ENCODE measurements at places on chromosomes 7 and 10. TPM values are rescaled to one million over a fixed set of nuclear protein-coding genes. Genes with fewer than 3 reads are reported as not detected.
A peak's percentile ranks its signal among the peaks of the same experiment; 100 is the strongest.

GRCh38 chr10:109504401-109504800, 418.9 kb downstream of the XPNPEP1 start:
- H3K36me3 ChIP-seq: no peaks in the 10 kb centered on the region
- DNase-seq: no peak
- H3K4me1 ChIP-seq: no peaks in the 10 kb centered on the region

The FEZF1 gene
- total RNA-seq: not detected

The FAS gene
- total RNA-seq: 5.9 TPM

DNA sequence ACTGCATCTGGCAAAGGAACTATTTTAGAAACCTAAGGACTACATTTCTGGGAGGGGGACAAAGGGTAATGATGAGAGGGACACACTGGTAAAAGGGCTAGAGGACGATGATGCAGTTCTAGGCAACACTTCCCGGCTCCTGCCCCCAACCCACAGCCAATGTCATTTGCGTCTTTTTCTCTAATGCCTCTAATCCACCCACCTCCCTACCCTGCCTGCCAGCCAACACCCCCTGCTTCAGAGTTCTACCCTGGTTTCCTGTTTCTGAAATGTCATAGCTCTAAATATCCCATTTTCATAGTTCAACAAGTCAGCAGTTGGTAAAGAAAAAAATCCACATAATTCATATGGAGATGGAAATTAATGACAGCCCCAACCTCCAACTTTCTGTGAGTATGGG, 79.0 kb downstream of the KIAA1549 start:
- H3K4me1 ChIP-seq: no peaks in the 10 kb centered on the region
- H3K27ac ChIP-seq: no peak overlapping the region
- no peaks in the 10 kb centered on the region for H3K27me3 ChIP-seq
- no peak for DNase-seq

- H3K36me3 ChIP-seq: peaks cover 32% of the 10 kb centered on the region
- H3K27ac ChIP-seq: no peak overlapping the region
Measured at GRCh38 chr10:58278274-58278961, 9.5 kb downstream of the CISD1 start.

GRCh38 chr10:52541006-52541473, 227.0 kb downstream of the DKK1 start:
- H3K36me3 ChIP-seq: no peaks in the 10 kb centered on the region
- no peaks in the 10 kb centered on the region for H3K4me1 ChIP-seq
- no peak for DNase-seq
- H3K4me3 ChIP-seq: no peak overlapping the region
- no peak overlapping the region for H3K27ac ChIP-seq
- no peaks in the 10 kb centered on the region for H3K27me3 ChIP-seq

GRCh38 chr7:11710377-11710776, 121.6 kb downstream of the THSD7A start:
- H3K4me1 ChIP-seq: no peaks in the 10 kb centered on the region
- no peaks in the 10 kb centered on the region for H3K36me3 ChIP-seq
- DNase-seq: no peak
- H3K27ac ChIP-seq: no peak overlapping the region
- H3K4me3 ChIP-seq: no peak overlapping the region
- H3K27me3 ChIP-seq: no peaks in the 10 kb centered on the region

GRCh38 chr10:72561745-72562166, 64.1 kb downstream of the MICU1 start:
- H3K36me3 ChIP-seq: no peaks in the 10 kb centered on the region
- peaks cover 4% of the 10 kb centered on the region for H3K4me1 ChIP-seq
- H3K27me3 ChIP-seq: no peaks in the 10 kb centered on the region
- no peak for DNase-seq

DNA sequence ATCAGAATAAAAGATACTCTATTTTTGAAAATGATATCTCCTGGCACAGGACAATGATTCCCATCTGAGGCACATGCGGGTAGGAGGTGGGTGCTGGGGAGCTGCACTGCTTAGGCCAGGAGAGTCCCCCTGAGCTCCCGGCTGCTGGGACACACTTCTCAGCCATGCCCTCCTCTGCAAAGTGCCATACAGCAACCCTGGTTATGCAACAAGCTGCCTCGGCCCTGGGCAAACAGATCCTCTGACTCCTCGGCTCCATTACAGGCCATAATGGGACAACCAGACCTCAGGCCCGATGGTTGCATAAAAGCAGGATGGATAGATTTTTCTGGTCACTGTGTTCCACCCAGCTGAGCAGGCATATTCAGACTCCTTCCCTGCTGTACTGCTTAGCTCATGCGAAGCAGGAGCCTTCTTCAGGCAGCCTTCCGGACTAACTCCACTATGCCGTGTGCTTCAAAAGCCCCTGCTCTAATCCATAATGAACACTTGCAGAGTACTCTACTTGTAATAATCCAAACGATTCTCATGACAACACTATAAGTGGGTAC, 6.5 kb upstream of the LEP start:
- no peak for DNase-seq
- no peak overlapping the region for H3K27ac ChIP-seq
- no peaks in the 10 kb centered on the region for H3K4me1 ChIP-seq
- no peak overlapping the region for H3K4me3 ChIP-seq
- H3K36me3 ChIP-seq: no peaks in the 10 kb centered on the region
- no peaks in the 10 kb centered on the region for H3K27me3 ChIP-seq

The TSPAN33 gene
- 9.0 TPM for total RNA-seq

- H3K4me1 ChIP-seq: no peaks in the 10 kb centered on the region
- no peak overlapping the region for H3K4me3 ChIP-seq
- no peak for DNase-seq
- H3K27ac ChIP-seq: no peak overlapping the region
Measured at GRCh38 chr7:76514926-76515771, 4.8 kb downstream of the UPK3B start.

DNA sequence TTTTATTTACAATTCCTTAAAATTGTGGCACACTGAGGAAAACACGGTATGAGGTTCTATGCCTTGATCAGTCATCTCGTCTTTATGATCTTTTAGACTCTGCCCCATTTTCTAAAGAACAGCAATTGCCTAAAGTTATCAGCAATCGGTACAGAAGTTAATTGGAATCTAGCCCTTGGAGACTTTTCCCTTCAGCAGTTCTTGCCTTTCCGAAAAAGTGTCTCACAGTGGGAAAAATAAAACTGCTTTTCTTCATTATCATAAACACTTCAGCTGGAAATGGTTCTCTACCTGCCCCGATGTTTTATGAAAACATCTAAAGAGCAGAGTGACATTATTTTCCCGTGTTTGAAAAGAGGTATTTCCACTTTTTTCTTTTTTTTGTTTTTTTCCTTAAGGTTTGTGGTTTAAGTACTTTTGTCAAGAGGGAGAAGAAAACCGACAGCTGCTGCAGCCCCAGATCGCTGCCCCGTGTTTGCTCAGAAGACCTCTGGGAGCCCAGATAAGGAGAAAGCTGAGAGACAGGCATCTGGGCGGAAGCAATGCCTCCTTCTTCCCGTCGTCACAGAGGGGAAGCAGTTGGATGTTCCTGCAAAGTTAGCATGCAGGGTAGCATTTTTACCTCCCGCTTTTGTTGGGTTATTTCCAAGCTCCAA, 149.7 kb downstream of the FRMD4A start:
- no peaks in the 10 kb centered on the region for H3K36me3 ChIP-seq
- no peak for DNase-seq
- no peaks in the 10 kb centered on the region for H3K4me1 ChIP-seq
- H3K27ac ChIP-seq: no peak overlapping the region

- no peaks in the 10 kb centered on the region for H3K36me3 ChIP-seq
- H3K4me3 ChIP-seq: no peak overlapping the region
- no peak overlapping the region for H3K27ac ChIP-seq
- no peaks in the 10 kb centered on the region for H3K27me3 ChIP-seq
Measured at GRCh38 chr10:91511549-91512330, 101.6 kb downstream of the HECTD2 start.

The SSC4D gene
- 0.68 TPM for total RNA-seq

The PIK3CG gene
- 1.4 TPM for total RNA-seq

The PLEKHS1 gene
- not detected for total RNA-seq

The TAS2R60 gene
- total RNA-seq: not detected

The ZP3 gene
- total RNA-seq: not detected

GRCh38 chr7:45311597-45311996, 154.0 kb downstream of the RAMP3 start:
- no peaks in the 10 kb centered on the region for H3K36me3 ChIP-seq
- DNase-seq: no peak
- no peak overlapping the region for H3K4me3 ChIP-seq

DNA sequence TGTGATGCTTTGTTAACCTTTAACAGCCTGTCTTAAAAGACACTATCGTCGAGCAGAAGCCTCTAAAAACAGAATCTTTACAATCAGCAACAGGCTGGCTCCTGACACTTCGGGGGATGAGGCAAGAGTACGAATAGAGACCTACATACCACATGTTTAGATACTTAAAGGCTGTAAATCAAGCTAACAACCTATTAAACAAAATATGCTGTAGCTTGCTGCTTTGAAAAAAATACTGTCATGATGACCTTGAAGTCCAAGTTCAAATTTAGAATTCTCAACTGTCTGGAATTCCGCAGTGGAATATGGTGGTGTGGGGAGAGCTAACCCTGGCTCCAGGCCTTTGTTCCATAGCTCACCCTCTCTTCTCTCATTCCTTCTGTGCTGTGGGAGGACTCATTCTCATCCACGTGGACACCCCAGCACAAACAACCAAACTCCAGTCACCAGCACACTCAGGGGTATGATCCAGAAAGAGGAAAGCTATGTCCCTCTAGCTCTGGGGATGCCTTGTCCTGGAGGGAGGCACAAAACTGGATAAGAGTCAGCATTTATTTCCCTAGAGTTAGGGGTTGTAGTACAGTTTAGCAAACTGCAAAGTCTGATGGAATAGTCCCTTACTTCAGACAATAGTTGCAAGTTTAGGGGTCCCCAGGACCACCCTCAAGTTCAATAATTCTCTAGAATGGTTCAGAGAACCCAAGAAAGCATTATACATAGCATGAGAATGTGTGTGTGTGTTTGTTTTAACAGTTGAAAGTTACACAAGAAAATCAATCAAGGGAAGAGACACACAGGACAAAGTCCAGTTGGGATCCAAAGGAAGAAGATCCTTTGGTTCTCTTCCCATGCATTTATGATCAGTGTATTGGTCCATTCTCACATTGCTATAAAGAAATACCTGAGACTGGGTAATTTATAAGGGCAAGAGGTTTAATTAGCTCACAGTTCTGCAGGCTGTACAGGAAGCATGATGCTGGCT, 196.1 kb upstream of the SVIL start:
- H3K27me3 ChIP-seq: no peaks in the 10 kb centered on the region
- H3K4me3 ChIP-seq: no peak overlapping the region
- no peak for DNase-seq
- H3K27ac ChIP-seq: no peak overlapping the region

GRCh38 chr10:82221601-82222149, 346.7 kb downstream of the NRG3 start:
- no peak overlapping the region for H3K27ac ChIP-seq
- H3K36me3 ChIP-seq: no peaks in the 10 kb centered on the region
- DNase-seq: no peak
- H3K27me3 ChIP-seq: no peaks in the 10 kb centered on the region

DNA sequence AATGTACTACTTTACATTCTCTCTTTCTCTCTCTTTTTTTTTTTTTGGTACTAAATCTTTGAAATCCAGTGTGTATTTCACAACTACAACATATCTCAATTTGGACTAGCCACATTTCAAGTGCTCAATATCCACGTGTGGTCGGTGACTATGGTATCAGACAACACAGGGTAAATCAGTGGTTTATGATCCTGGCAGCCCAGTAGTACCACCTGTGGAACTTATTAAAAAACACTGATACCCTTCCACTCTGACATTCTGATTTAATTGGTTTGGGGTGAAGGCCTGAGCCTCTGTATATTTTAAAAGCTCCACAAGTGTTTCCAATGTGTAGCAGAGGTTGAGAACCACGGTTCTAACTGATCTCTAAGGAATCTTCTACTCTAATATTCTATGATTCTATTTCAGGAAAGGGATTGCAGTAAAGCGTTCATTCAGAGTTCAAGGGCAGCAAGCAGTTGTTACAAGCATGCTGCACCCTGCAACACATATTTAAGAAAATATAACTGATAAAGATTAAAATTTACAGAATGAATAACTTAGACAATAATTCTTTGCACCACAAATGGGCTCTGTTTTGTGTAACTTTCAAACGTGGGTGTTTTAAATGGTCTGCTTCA, 5.1 kb downstream of the CREB5 start:
- peak overlapping the region; percentile 70 for H3K27ac ChIP-seq
- H3K36me3 ChIP-seq: no peaks in the 10 kb centered on the region
- DNase-seq: no peak
- H3K4me3 ChIP-seq: no peak overlapping the region
- H3K27me3 ChIP-seq: no peaks in the 10 kb centered on the region
- peaks cover 37% of the 10 kb centered on the region for H3K4me1 ChIP-seq

DNA sequence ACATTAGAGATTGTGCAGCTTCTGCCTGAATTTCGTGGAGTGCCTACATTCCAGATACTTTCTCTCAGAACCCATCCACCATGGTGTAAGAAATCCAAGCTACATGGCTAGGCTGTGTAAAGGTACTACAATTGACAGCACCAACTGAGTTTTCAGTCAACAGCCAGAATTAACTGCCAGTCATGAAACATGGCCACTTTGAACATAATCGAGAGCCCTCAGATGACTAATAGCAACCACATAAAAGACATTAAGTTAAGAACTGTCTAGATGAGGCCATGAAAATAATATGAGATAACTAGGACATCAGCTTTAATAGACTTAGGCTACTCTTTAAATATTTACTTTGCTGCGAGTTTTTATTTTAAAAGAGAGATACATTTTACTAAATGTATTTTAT, 1106.8 kb upstream of the LRRTM3 start:
- DNase-seq: no peak
- no peaks in the 10 kb centered on the region for H3K27me3 ChIP-seq
- no peak overlapping the region for H3K27ac ChIP-seq
- H3K4me1 ChIP-seq: no peaks in the 10 kb centered on the region
- no peaks in the 10 kb centered on the region for H3K36me3 ChIP-seq
- no peak overlapping the region for H3K4me3 ChIP-seq

All from gastrocnemius medialis (tissue), 4 donors.